Lower leg skin (tissue), 4 donors: ENCODE measurements at places on chromosomes 6 and 20.

- no peak for DNase-seq
Observed at GRCh38 chr6:129989396-129989795, 29.0 kb upstream of the L3MBTL3 start.

DNA sequence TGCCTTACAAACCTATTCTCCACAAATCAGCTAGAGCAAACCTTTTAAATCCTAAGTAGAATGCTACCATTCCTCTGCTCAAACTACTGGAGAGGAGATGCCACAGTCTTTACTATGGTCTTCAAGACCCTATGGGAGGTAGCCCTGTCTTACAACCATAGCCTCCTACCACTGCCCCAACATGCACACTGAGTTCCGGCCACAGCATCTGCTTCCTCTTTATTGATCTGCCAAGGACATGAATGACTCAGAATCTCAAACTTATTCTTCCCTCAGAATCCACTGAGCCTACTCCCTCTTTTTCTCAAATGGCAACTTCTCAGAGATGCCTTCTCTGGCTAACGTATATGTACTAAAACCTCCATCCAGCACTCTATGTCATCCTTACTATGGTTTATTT is 12.2 kb upstream of the ANKEF1 start:
- no peak for DNase-seq

GRCh38 chr6:158396136-158396535 is 83.9 kb downstream of the TULP4 start:
- no peak for DNase-seq

DNA sequence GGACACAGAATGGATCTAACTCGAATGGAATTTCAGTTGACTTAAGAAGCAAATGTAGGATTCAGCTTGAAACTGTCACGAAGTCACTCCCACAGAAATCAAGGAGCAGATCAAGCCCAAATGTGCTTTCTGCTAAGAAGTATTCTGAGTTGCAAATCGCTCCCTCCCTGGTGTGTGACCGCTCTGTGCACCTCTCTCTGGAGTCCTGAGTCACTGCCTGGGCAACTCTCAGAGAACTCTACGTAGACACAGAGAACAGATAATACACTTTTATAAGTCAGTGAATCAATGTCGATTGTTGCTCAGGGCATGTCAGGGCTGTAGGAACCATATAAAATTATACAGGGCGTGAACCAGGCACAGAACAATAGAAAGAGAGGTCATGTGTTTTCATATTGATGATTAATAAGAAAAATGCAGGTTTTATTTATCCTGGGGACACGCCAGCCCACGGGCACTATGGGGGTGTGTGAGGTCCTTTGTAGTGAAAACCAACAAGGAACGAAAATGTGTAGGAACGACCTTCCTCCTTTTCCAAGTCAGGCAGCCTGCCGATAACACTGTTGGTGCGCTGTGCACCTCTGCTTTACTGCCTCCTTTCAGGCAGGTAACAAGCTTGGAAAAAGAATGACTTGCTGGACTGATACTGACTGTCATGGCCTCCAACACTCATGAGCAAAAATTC is 248.1 kb upstream of the FOXQ1 start:
- no peak for DNase-seq

GRCh38 chr20:38186788-38187221 is 21.7 kb upstream of the TGM2 start:
- no peak for DNase-seq

DNA sequence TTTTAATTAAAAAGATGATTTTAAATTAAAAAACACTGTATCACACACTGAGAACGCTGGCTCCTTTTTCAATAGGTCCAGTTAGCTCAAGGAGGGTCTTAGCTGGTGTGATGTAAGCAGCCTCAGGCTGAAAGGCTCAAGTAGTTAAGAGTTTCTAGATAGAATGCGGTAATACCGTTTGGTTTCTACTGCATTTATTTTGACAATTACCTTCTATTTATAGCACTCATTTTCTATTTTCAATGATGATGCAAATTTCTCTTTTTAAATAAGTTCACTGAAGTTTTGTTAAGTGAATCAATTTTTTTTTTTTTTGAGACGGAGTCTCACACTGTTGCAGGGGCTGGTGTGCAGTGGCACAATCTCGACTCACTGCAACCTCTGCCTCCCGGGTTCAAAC is 87.1 kb downstream of the PREX1 start:
- DNase-seq: no peak

GRCh38 chr6:134410541-134410940 is 92.6 kb upstream of the SGK1 start:
- DNase-seq: no peak

- peak; percentile 45 for DNase-seq
Observed at GRCh38 chr6:138692058-138692977, 81.3 kb upstream of the CCDC28A start.

DNA sequence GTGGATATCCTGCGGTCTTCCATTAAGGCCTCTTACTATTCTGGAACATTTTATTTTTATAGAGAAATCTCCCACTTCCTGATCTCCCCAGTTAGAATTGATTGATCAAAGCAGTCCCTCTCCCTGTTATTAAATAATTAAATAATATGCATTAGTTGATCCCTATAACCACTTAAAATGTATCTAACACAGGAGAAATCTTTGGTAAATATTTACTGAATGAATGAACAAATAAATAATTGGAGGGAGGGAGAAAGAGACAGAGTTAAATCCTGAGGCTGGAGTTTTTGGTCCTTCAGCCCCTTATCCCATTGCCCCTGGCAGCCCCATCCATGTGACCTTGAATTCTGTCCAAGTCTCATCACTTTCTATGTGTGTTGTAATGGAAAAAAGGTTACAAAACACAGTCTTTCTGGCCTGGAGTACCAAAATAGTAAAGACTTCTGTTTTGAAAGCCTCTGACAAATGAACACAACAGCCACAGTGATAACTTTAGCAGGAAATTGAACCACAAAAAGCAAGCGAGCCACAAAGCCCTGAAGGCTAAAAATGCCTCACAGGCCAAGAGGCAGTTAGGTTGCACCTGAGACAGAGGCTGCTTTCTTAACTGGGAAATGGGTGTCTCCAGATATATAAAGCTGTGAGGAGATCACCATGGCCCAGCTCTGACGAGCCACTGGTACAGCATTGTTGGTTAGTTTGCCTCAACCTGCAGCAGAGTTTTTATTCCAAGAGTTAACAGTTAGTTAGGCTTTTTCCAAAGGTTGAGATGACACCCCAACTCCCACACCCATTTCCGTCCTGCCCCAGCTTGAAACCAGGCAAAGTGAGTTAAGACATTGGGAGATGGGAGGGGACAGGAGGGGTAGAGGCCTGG is 11.3 kb downstream of the NT5E start:
- no peak for DNase-seq

- no peak for DNase-seq
Observed at GRCh38 chr6:16490616-16491015, 252.2 kb downstream of the GMPR start.

GRCh38 chr6:166820070-166820469 is 136.3 kb downstream of the RNASET2 start:
- no peak for DNase-seq

- no peak for DNase-seq
Observed at GRCh38 chr20:56018716-56019115, 13.4 kb upstream of the CBLN4 start.

DNA sequence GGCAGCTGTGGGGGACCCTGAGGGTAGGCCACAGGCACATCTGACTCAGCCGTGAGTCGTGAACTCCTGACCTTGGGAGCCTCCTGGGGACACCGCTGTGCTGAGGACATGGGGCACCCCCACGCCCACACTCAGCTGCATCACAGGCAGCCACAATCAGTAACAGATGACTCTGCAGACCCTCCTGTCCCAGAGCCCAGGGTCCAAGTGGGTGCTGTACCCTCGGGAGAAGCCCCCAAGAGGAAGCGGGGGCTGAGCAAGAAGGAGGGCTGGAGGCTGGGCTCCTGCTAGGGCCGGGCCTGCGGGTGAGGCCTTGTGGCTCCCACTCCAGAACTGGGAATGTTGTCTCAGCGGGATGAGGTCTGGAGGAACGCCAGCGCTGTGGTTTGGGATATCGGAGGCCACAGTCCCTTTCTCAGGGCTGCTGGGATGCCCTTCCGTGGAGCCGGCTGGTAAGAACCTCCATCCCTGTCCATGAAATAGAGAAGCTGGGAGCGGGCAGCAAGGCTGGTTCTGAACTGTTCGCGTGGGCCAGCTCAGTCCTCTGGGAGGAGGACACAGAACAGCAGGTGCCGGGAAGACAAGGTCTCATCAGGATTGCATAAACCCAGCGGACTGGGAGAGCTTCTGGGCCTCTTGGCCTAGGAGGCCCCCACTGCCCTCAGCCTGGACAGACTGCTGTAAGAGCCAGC is 3.1 kb upstream of the LAMA5 start:
- DNase-seq: no peak

GRCh38 chr6:167552961-167553735 is 228.3 kb downstream of the TTLL2 start:
- DNase-seq: no peak

DNA sequence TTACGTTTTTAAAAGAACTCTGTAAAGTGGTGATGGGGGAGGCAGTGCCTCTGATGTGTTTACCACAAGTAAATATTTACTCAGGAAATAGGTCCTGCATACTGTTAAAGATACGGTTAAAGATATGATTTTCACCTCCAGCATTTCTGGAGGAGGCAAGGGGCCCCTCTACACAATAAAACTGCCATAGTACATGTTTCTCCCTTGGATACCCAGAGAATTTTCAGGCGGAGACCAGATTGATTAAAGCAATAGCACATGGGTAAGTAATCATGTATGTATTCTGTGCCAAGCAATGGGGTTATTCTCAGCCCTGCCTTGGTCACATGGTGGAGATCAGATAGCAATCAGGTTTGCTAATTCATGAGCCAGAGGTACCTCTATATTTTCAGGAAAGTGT is 9.6 kb downstream of the RIPOR2 start:
- no peak for DNase-seq

DNA sequence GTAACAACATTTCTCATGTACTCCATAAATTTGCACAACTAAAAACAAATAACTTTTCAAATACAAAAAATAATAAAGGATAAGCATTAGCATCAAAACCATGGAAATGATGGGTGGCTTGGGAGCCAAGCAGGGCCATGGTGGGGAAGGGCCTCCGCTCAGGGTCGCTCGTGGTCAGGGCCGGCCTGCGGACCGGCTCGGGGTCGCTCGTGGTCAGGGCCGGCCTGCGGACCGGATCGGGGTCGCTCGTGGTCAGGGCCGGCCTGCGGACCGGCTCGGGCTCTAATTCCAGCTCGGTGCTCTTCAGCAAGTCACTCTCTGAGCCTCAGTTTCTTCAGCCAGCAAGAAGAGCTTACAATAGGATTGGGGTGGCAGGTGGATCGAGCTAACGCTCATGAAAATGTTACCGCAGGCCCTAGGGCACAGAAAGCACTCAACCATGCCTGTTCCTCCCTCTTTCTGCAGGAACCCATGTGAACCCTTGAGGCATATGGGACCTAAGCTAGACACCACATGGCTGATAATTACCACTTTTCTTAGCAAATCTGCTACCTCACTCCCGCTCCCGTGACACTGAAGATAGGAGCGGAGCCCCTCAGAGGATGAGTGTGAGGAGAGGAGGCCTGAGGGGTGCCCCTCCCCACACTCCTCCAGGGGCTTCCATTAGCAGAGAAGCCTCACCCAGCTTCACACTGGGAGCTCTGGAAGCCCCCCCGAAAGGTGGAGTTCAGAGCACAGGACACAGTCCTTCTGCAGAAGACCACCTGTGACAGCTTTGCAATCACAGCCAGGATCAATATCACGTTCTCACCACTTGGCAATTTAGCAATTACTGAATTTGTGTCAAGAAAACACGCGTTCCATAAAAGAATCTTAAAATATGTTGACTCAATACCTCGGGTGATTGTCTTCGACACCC is 103.0 kb downstream of the PSMB1 start:
- DNase-seq: no peak

DNA sequence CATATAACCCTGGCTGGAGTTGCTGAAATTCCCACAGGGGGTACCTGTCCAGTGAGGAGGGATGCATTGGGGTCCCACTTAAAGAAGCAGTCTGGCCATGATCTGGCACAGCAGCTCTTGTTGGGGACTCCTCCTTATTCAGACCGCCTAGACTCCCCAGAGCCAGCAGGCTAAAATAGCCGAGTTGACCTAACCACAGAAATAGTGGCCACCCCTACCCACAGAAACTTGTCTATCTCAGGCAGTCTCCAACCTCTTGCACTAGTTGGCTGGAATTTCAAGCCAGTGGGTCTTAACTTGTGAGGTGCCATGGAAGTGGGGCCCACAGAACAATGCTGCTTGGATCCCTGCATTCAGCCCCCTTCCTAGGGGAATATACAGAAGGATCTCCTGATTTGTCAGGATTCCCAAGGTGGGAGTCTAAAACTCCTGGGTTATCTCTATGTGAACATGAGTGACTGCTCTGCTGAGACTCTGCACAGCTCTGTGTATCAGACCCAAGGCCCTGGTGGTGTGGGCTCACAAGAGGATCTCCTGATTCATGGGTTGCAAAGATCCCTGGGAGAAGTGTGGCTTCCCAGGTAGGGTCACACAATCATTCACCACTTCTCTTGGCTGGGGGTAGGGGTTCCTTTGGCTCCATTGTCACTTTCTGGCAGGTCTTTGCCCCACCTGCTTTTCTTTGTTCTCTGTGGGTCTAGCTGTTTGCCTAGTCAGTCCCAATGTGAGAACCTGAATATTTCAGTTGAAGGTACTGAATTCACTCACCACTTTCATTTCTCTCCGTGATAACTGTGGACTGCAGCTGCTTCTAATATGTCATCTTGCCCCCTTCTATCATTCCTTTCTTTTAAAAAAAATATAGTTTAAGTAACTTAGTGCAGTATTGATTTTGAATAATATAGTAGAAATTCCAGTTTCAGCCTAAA is 65.5 kb upstream of the CLVS2 start:
- no peak for DNase-seq

- DNase-seq: no peak
Observed at GRCh38 chr6:36906539-36907325, 21.0 kb downstream of the C6orf89 start.

GRCh38 chr20:23651117-23651516 is 13.4 kb upstream of the CST3 start:
- no peak for DNase-seq

- no peak for DNase-seq
Observed at GRCh38 chr20:41627001-41627495, 8.9 kb upstream of the CHD6 start.

- DNase-seq: no peak
Observed at GRCh38 chr6:133394630-133395029, 153.5 kb downstream of the EYA4 start.

DNA sequence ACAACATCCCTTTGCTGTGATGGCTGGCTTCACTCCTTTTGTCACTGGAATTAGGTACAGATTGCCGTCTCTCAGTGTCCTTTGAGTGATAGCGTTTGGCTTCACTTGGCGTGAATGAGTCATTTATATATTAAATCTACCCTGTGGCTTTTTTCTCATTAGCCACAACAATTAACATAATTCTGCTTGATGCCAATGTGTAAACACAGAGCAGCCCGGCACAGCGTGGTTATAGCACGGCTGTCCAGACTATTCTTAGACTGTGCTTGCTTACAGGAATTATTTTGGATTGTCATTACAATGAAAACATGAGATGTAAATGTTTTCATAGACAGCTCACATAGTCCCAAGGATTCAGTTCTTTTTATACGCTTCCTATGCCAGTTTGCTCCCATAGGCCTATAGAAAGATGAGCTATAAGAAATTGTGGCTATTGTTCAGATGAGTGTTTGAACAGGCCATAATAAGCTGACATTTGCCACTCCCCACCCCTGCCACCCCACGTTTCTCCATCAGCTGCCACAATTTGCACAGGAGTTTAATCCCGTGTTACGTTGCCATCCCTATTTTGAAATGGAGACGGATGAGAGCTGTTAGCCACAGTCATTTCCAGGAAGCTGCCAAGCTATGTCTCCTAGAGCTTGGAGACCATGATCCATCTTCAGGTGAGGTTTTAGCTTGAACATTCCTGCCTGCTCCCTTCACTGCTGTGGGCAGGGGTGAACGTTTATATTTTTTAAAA is 65.9 kb downstream of the PPP1R14C start:
- DNase-seq: no peak
